ENCODE measurements at places on chromosomes 1 and 21. TPM values are rescaled to one million over a fixed set of nuclear protein-coding genes. Genes with fewer than 3 reads are reported as not detected.

MRPS21 gene
- 55.5 TPM for total RNA-seq

GRCh38 chr21:26422706-26423105, 150.4 kb downstream of the CYYR1 start:
- no peak for DNase-seq

SLAMF8 gene
- 4.7 TPM for total RNA-seq

GRCh38 chr1:79667848-79668696, 661.5 kb upstream of the ADGRL4 start:
- DNase-seq = no peak

- DNase-seq = no peak
These were observed 3.9 kb upstream of the ARHGAP30 start for GRCh38 chr1:161073474-161074121.

GRCh38 chr1:225578251-225578977, 74.5 kb downstream of the ENAH start:
- no peak for DNase-seq

KCNE2 gene
- 0.59 TPM for total RNA-seq

PCNX2 gene
- total RNA-seq = 32.1 TPM

SAMD11 gene
- total RNA-seq = 2.6 TPM

- DNase-seq = no peak
These were observed 3.3 kb downstream of the SLX9 start for GRCh38 chr21:44943005-44943685.

UBL4B gene
- not detected for total RNA-seq

NHLH1 gene
- not detected for total RNA-seq

GRCh38 chr1:155890251-155890650, 20.9 kb downstream of the RIT1 start:
- no peak for DNase-seq

DNA sequence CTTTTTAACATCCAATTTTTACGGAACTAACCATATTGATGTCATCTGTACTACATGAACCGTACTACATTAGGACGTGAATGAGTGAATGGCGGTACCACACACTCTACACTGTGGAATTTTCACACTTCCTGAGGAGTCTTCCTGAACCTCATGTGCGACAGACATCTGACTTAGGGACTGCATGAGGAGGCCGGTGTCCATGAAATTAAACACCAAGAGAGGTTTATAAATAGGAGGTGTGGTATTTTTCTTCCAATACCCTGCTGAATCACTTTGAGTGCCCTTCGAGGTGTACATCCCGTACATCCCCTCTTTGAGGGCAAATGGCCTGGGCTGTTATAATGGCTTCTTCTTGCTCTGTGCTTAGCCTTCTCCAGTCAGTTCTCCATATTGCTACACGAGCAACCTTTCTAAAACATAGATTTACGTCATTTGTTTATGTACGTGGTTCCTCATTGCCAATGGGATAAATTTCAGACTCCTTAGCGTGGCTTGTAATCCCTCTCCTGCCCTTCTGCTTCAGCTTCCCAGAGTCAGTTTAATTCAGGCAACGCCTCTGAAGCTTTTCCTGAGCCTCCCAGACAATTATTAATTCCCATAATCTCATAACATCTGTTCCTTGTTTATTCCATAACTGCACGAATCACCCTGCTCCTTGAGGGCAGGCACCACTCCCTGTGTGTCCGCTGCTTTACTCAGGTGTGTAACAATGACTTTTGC, 9.4 kb downstream of the ST3GAL3 start:
- no peak for DNase-seq

GRCh38 chr1:66175098-66175497, 358.9 kb upstream of the SGIP1 start:
- no peak for DNase-seq

DNA sequence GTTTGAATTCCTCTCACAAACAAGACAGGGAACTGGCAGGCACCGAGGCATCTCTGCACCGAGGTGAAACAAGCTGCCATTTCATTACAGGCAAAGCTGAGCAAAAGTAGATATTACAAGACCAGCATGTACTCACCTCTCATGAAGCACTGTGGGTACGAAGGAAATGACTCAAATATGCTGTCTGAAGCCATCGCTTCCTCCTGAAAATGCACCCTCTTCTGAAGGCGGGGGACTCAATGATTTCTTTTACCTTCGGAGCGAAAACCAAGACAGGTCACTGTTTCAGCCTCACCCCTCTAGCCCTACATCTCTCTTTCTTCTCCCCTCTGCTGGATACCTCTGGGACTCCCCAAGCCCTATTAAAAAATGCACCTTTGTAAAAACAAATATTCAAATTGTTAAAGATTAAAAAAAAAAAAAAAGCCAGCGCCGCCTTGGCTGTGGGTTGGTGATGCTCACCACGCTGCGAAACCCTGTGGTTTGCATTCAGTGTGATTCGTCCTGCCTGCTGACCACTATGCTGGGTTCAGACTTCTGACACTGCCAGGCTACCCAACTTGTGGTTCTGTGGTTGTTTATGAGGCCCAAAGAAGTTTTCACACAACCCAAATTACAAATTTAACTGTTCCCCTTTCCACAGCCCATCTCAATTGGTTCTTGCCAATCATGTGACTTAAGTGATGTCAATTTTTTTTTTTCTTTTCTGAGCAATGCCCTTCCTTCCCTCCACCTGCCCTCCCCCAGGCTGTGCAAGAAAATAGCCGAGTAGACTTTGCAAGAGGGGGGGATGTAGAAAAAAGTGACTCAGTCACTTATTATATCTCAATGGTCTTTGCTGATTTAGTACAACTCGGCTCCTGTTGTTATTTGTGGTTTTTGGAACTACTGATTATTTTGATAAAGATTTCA, at the start of gene RUNX1:
Gene RUNX1, minus strand, starts transcription at position 597 of the 912 bp plus-strand sequence.
- DNase-seq = no peak

- peak; percentile 94 for DNase-seq
These were observed at the start of gene C1orf52 for GRCh38 chr1:85259118-85259911. Gene C1orf52 (minus strand): TSS chr1:85259662. CDS start chr1:85259633, 29 bp downstream.
